Nucleus accumbens (tissue), 56 donors: ENCODE measurements at places on chromosomes 4 and X.

DNA sequence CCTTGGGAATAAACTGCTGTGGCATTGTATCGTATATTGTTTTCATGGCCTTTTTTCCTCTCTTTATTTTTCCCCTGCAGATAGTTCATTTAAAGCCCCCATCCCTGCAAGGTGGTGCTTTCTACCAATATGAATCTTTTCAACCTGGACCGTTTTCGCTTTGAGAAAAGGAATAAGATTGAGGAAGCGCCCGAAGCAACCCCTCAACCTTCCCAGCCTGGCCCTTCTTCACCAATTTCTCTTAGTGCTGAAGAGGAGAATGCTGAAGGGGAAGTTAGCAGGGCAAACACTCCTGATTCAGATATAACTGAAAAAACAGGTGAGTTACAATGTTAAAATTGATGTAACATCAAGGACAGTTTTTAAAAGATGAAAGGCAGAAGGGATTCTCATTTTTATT is 601 bp downstream of the SMARCAD1 start:
- DNase-seq: no peak

DNA sequence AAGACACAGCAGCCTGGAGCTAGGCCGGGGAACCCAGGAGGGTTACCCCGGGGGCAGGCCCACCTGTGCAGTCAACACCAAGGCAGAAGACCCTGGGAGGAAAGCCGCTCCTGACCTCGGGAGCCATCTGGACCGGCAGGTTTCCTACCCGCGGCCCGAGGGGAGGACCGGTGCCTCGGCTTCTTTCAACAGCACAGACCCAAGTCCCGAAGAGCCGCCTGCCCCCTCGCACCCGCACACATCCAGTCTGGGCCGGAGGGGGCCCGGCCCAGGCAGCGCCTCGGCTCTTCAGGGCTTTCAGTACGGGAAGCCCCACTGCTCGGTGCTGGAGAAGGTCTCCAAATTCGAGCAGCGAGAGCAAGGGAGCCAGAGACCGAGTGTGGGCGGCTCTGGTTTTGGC is 157.8 kb downstream of the SOWAHB start:
- DNase-seq: no peak

GRCh38 chrX:111555406-111555958 is 44.0 kb downstream of the SERTM2 start:
- DNase-seq: no peak

DNA sequence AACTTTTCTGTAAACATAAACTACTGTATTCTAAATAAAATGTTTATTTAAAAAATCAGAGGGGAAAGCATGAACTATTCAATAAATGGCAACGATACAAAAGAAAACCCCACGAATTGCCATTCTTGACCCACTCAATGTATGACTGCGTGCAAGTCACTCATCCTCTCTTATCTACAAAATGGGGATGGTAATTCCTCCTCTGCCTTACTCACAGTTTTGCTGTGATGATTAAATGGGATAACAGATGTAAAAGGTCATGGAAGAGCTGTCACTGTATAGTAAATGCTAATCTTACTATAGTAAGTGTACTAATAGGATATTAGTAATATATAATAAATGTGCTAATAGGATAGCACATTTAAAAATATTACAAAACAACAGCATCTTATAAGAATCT is 173.4 kb downstream of the SCFD2 start:
- DNase-seq: no peak

DNA sequence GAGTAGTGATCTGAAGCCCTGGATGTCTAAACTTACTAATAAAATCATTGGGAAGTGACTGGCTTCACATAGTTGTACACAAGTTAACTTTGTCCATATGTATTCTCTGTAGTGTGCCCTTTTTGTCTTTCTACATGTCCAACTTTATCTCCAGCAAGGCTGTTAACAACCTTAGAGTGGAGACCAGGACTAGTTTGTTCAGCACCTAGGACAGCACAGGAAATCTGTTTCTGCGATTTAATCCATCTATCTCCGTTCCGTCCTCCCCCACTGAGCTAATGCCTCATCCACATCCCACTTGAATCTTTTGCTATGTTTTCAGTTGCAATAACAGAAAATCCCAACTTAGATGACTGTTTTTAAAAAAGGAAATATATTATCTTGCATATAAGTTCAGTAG is 3.4 kb upstream of the ARR3 start:
- no peak for DNase-seq

- DNase-seq: no peak
Measured at GRCh38 chr4:144714166-144714565, 68.2 kb downstream of the HHIP start.
